ENCODE measurements at places on chromosomes 7 and 10.

GRCh38 chr10:80253266-80253962 lies 36.0 kb downstream of the MAT1A start:
- DNase-seq = no peak

DNA sequence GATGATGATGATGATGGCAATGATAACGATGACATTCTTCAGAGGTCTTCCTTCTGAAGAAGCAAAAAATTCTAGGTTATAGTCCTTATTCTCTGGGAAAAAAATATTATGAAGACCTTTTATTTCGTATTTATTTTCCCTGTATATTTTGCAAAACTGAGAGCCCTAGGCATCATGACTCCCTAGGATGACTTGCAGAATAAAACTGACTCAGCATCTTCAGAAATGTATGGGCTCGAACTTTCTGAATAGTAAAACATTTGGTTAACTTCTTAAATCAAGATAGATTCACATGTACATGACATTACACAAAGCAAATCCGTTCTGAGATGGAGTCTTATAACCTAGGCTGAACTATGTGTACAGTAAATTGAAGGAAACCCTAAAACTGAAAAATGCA lies 29.4 kb downstream of the DKK1 start:
- DNase-seq = no peak

GRCh38 chr7:146683439-146683838 lies 566.8 kb downstream of the CNTNAP2 start:
- DNase-seq = no peak

GRCh38 chr10:73941300-73941699 lies 30.4 kb downstream of the PLAU start:
- no peak for DNase-seq

- DNase-seq = no peak
These were observed 5.7 kb downstream of the CUBN start for GRCh38 chr10:17123961-17124360.

GRCh38 chr7:139095194-139095659 lies 14.3 kb downstream of the ZC3HAV1 start:
- no peak for DNase-seq

DNA sequence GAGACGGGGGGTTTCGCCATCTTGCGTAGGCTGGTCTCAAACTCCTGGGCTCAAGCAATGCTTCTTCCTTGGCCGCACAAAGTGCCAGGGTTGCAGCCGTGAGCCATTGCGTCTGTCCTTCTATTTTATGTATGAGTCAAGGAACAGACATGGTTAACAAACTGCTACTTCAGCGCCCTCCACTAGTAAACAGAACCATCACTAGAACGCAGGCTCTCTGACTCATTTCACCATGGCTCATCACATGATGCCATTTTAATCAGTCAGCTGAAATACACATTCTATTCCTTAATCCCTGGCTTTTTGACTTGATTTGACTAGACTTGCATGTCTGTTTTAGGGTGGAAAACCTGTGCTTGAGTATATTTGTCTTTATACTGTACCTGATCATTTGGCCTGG lies 41.3 kb downstream of the CELF2 start:
- no peak for DNase-seq

- DNase-seq = no peak
These were observed 324.0 kb upstream of the POT1 start for GRCh38 chr7:125253452-125254190.

DNA sequence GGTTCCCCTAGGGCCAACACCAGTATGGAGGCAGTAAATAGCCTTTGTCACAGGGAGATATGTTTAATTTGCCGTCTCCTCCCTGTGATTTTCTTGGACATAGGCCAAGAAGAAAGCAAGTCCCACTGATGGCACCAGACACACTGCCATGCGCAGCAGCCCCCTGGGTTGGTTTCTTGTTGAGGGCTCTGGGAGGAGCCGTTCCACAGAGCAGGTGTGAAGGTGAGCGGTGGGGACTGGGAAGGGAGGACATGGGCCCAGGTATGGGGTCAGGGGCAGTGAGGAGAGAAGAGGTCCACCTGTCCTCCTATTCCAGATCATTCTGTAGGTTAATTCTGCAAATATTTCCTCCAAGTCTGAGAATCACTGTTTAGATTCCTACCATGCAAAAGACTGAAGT lies 376.1 kb downstream of the PLXNA4 start:
- peak; percentile 4 for DNase-seq

GRCh38 chr10:5047912-5048628 lies 44.4 kb upstream of the AKR1C2 start:
- DNase-seq = no peak

- peak; percentile 17 for DNase-seq
These were observed 21.5 kb downstream of the C10orf53 start for GRCh38 chr10:49700997-49701396.

DNA sequence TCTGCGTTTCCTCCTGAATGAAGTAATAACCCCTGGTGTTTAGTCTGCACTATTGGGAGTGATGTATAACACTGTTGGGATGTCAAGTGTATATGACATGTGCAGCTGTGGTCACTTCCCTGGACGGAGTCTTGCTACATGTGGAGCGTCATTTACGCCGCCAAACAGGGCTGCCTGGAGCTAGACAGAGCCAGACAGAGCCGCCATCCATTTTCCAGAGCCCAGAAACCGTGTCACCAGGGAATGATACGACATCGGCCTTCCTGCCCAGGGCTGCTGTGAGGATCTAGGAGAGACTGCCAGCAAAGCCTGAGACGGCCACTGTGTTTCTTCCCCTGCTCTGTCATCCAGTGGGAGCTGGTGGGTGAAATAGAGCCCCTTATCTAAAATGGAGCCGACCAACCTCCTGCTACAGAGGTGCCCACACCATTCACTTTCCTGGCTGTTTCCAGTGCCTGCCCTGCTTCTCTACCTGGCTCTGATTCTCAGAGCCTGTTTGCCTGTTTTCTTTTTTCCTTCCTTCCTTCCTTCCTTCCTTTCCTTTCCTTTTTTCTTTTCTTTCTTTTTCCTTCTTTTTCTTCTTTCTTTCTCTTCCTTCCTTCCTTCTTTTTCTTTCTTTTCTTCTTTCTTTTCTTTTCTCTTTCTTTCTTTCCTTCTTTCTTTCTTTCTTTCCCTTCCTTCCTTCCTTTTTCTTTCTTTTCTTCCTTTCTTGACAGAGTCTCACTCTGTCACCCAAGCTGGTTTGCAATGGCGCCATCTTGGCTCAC lies 13.3 kb upstream of the FGFR2 start:
- DNase-seq = no peak

GRCh38 chr7:96440328-96440727 lies 118.4 kb upstream of the SLC25A13 start:
- DNase-seq = no peak

DNA sequence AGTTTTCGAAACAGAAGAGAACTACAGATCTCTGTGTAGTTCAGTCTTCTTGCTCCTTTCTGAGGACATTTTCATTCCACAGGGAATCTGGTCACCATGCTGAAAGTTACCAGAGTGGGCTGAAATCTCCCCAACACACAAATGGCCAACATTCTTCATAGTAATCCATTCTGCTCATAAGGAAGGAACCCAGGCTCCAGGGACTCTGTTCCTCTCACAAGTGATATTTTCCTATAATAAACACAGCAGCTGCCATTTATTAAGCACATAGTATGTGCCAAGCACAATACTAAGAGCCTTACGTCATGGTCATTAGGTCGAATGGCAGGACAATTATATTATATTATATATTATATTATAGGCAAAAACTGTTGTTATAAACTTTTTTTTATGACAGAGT lies 109.8 kb downstream of the RAB11FIP2 start:
- no peak for DNase-seq

- DNase-seq = no peak
These were observed 104.7 kb upstream of the IL6 start for GRCh38 chr7:22622116-22622785.

GRCh38 chr10:70481831-70482530 lies 3.4 kb downstream of the PALD1 start:
- DNase-seq = no peak

GRCh38 chr7:149150981-149151380 lies 3.7 kb downstream of the ZNF398 start:
- no peak for DNase-seq

GRCh38 chr7:111992601-111993000 lies 213.6 kb downstream of the DOCK4 start:
- DNase-seq = no peak

GRCh38 chr7:70730451-70731110 lies 401.4 kb upstream of the GALNT17 start:
- DNase-seq = no peak

DNA sequence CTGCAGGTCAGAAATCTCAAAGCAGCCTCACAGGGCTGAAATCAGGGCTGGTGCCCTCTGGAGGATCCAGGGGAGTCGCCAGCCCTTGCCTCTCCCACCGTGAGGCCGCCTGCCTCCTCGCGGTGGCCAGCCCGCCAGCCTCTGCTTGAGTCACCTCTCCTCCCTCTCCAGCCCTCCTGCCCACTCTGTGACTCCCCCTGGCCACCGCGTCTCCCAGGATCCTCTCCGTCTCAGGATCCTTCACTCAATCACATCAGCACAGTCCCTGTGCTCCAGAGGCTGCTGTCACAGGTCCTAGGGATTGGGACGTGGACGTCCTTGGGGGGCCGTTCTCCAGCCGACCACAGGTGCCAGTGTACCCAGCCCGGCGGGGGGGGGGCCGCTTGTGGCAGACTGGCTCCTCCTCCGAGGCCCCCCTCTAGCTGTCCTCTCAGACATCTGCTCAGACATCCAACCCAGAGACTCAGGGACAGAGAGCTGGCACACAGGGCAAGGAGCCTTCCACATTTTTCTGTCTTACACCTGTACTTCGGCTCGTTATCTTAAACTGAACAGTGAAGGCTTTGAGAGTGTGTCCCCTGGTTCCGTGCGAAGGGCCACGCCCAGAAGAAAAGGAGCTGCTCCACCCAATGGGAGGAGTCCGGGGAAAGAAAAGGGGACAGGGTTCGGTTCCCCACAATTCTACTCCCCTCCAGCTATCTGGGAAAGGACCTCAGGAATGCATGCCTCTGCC lies 9.4 kb upstream of the PPP2R2D start:
- no peak for DNase-seq

- DNase-seq = no peak
These were observed 1.0 kb downstream of the NKX2-3 start for GRCh38 chr10:99533496-99534449.

DNA sequence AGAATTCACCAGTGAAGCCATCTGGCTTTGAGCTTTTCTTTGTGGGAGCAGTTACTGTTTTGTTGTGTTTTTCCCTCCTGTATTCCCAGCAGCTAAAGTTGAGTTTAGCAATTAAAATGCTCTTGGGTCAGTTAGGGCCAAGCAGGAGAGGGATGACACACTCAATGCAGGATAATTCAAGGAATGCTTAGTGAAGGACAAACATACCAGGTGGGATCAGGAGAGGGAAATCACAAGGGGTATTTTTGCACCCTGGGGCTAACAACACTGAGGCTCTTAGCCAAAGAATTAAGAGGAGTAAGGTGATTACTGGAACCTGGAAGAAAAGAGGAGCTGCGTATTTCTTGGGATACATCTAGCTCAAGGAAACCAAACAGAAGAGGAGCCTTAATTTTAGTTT lies 82.4 kb upstream of the KCND2 start:
- no peak for DNase-seq

DNA sequence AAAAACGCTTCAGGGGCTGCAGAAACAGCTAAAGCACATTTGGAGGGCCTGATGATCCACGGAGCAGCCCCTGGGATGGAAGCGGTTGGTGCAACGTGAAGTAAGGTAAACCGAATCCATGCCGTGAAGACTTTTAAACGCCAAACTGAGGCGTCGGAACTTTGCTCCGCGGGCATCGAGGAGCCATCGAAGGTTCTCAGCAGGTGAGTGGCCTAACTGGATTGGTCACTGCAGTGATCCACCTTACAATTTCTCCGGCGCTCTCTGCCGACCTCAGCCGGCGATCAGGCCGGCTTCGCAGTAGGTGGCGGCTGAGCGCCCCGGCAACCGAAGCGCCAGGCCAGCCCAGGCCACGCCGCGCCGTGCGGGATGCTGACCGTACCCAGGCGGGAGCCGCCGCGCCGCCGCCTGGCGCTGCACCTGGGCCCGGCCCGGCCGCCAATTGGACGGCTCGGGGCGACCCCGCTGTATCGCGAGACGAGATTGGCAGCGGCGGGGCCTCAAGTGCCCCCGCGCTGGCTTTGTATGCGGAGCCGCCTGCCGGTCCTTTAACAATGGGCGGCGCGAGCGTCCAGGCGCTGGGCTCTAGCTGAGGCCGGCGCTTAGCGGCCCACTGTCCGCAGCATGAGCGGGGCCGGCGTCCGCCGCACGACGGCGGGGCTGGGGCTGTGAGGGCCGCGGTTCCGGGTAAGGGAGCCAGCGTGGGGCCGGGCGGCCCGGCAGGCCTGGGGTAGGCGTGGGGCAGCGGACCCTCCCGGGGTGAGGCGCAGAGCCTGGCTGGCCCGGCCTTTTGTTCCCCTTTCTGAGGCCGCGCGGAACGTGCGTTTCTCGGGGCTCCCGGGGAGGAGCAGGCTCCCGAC lies at the start of gene CCNJ:
Gene CCNJ, plus strand, starts transcription at position 551 of the 860 bp plus-strand sequence. CDS start 811 bp downstream, outside the sequence.
- DNase-seq = peak; percentile 66

DNA sequence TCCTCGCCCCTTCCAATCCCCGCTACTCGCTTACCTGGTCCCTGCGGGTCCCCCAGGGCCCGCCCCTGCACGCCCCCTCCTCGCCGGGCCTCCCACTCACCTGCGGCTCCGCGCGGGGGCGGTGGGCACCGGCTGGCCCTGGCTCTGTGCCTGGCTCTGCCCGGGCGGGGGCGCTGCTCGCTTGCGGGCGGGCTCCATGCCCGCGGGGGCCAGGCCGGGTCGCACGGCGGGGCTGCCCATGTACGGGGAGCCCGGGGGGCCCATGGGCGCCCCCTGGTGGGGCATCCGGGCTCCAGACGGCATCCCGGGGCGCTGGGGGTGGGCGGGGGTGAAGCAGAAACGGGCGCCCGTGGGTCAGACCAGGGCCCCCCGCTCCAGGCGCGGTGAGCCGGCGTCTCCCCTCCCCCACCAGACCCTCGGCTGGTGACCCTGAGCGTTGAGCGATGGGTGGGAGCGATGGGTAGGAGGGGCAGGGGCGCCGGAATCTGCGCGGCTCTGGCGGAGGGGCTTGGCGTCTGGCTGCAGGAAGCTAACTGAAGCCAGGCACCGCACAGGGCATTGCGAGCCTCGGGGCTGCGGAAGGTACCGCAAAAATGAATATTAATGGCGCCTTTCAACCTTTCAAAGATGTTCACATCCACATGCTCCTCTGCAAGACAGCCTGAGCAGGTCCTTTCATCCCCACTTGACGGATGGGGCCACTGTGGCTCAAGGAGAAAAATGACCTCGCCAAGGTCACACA lies 3.0 kb downstream of the SMARCD3 start:
- DNase-seq = peak; percentile 51

DNA sequence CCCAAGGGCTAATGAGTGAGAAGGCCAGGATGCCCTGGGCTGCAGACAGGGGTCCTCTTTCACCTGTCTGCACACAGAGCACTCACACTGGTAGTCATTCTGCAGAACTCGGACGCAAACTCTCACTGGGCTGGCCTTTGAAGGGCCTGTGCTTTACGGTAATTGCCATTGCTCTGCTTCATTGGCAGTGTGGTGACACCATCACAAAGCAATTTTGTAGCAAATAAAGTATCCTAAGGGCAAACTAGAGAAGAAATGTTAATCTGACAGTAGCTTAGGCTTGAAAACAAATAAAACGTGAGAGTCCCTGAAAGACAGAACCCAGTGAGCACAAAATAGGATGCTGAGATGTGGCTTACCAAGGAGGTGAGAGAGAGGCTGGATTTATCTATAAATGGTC lies 30.6 kb upstream of the FIGNL1 start:
- no peak for DNase-seq

Data from NCI-H1105 treated with DMSO at 0.1 percent for 48 hours (cell line).